ENCODE measurements at places on chromosomes 5 and 9.
A peak's percentile ranks its signal among the peaks of the same experiment; 100 is the strongest.

- peak; percentile 39 for DNase-seq
Measured at GRCh38 chr5:99104538-99105132, 175.8 kb upstream of the CHD1 start.

- no peak for DNase-seq
Measured at GRCh38 chr5:171622010-171622409, 163.6 kb upstream of the SMIM23 start.

- no peak for DNase-seq
Measured at GRCh38 chr5:121399879-121400278, 451.8 kb upstream of the FTMT start.

GRCh38 chr5:150589862-150590601, 50.4 kb upstream of the SYNPO start:
- DNase-seq, result peak; percentile 2

GRCh38 chr5:132215329-132215728, 12.3 kb downstream of the P4HA2 start:
- no peak for DNase-seq

DNA sequence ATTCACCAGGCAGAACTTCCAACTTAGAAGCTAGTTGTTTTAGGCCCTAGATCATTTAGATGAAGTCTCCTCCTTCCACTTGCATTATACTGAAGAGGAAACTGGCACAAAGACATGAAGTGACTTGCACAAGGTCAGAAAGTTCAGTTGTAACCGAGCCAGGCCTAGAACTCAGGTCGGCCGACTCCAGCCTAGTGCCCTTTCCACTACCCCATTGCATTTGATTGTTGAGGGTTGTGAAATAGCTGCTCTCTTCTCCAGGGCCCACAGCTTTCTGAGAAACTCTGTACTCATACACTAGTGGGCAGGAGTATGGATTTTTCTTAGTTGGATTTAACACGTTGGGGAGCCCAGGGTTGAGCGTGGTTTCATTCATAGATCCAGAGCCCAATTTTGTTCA, 5.6 kb downstream of the ZNF462 start:
- no peak for DNase-seq

GRCh38 chr5:122780296-122780695, 5.4 kb downstream of the SNX2 start:
- no peak for DNase-seq

- no peak for DNase-seq
Measured at GRCh38 chr5:133433641-133434040, 178.7 kb downstream of the FSTL4 start.

DNA sequence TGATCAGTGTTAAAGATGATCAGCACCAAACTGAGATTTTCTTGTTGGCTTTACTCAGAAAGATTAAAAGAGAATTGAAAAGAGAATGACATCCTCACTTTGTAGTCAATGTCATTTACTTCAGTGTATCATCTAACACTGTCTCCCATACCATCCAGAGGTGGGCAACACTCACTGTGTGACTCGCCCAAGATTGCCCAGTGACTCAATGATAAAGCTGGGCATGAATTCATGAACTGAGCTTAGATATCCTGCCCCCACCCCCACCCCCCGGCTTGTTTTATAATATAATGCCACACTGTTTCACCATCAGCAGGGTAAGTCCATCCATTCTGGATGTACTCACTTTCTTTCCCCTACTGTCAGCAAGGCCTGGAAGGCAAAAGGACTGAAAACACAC, 242.2 kb downstream of the FAM114A2 start:
- no peak for DNase-seq

DNA sequence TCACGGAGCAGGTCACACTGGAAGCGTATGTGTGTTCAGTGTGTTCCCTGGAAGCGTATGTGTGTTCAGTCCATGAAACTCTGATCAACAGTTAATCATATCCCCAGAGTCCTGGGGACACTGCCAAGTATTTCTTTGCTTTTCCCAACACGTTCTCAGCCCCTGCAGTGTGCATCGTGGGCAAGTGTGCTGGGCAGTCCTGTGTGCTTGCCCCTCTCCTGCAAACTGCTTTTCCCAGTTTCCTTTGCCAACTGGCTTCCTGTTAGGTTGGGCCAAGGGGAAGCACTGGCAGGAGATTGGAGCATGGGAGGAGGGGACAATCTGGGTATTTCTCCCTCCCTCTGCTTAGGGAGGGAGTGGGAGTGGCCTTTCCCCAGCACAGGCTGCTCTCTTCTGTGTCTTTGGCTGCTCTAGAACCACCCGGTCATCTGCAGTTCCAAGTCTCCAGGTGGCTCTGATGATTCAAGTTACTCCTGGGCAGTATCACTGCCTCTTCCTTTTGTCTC, 36.8 kb upstream of the NEK6 start:
- DNase-seq, result peak; percentile 54

DNA sequence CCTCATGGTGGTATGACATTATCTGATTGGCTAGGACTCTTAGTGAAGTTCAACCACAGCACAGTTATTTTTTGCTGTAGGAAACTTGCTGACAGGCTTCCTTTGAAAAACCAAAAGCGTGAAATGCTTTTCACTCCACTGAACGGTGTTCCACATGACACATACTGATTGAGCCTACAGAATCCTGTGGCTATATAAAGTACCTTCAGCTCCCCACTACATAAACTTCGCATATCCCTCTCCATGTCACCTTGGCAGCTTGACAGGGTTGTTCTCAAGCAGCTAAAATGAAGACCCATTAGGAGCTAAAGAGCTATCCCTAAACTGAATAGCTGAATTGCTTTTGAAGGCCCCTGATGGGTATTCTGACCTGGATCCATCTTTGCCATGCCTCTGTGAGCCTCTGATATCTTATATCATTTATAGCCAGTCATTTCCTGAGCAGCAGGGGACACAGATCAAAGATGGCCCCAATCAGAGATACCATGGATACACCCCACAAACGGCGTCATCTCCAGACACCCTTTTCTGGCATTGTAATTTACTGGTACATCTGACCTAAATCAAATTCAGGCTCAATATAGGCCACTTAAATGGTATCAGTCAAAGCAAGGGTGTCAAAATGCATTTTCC, 91.5 kb downstream of the APBA1 start:
- DNase-seq, result no peak

DNA sequence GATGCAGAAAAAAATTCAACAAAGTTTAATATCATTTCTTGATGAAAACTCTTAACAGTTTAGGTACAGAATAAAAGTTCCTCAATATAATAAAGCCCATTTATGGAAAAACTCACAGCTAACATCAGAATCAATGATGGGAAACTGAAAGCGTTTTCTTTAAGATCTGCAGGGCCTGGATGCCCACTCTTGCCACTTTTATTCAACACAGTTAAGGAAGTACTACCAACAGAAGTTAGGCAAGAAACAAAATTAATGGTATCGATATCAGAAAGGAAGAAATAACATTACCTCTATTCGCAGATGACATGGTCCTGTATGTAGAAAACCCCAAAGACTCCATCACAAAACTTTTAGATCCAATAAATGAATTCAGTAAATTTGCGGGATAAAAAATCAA, 542.4 kb upstream of the RGMB start:
- DNase-seq, result no peak

GRCh38 chr9:91043056-91043810, 241.6 kb downstream of the SYK start:
- DNase-seq, result no peak

DNA sequence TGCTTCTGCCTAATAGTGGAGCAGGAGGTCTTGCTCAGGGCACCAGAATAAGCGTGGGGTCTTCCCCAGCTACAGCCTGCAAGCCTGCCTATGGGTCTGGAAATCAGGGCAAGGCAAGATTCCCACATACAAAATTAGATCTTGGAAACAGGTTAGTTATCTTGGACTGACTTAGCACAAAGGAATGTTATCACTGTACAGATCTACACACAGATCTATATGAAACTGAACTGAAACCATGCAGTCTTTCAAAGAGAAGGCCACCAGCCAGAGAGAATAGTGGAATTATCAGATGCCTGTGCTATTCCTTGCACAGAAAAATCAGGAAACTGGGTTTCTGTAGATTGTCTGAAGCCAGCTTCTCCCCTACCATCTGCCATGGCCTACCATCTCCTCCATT, 585.7 kb downstream of the ACTL7B start:
- DNase-seq, result no peak

GRCh38 chr5:2155556-2155955, 272.8 kb upstream of the IRX4 start:
- no peak for DNase-seq

Data from SHP77 (cell line).